ENCODE measurements at places on chromosomes 1 and 21.

- no peaks in the 10 kb centered on the region for H3K27me3 ChIP-seq
- H3K36me3 ChIP-seq = no peaks in the 10 kb centered on the region
These were observed 54.0 kb downstream of the AKT3 start for GRCh38 chr1:243796016-243796415.

DNA sequence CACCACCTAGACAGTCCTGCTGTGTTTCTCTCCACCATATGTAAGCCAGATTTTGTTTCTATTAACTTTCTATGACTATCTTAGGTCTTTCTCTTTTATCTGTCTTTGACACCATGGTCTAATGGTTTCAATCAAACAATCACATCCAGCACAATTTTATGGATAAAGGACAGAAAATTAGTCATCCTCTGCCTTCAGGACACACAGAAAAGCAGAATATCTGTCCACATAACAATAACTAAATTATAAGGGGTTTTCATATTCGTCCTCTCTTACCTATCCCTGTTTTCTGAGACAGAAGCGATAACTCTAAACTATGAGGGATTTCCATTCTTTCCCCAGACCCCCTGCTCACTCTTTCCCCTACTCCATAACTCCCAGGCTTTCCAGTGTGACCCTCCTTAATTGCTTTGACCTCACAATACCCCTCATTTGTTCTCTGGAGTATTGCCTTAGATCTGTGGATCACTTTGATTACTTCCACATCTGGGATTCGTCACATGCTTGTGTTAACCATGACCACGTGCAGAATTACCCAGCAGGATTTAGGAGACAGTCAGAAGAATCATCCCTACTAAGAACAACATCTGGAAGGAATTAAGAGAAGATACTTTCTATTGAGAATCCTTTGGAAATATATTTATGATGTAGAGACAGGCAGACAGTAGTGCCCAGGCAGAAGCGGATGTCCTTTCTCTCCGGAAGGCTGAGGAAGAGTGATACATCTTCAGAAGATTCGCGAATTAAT lies 108.2 kb upstream of the GREM2 start:
- no peak overlapping the region for H3K4me3 ChIP-seq
- H3K4me1 ChIP-seq = no peaks in the 10 kb centered on the region
- no peak overlapping the region for H3K27ac ChIP-seq
- H3K27me3 ChIP-seq = no peaks in the 10 kb centered on the region
- no peak for DNase-seq
- no peaks in the 10 kb centered on the region for H3K36me3 ChIP-seq

DNA sequence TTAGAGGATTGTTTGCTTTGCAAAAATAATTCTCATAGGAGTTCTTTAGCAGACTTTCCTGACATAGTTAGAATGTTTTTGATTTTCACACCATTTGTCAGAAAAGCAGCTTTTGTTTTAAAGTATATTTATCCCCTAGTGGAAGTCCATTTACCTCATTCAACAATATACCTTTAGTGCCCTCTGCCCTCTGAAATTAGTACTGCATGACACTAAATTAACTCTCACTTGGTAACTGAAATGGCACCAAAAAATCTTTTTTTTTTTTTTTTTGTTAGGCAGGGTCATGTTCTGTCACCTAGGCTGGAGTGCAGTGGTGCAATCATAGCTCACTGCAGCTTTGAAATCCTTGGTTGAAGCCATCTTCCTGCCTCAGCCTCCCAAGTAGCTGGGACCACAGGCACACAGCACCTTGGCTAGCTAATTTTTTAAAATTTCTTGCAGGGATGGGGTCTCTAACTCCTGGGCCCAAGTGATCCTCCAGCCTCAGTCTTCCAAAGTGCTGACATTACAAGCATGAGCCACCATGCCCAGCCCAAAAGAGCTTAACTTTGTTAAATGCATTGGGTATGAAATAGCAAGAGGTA lies 13.6 kb downstream of the LRRC42 start:
- H3K27ac ChIP-seq = no peak overlapping the region
- H3K4me3 ChIP-seq = no peak overlapping the region
- H3K36me3 ChIP-seq = peaks cover 39% of the 10 kb centered on the region
- H3K27me3 ChIP-seq = no peaks in the 10 kb centered on the region
- peak; percentile 70 for DNase-seq

GRCh38 chr1:204443260-204443619 lies 31.6 kb upstream of the PPP1R15B start:
- no peak overlapping the region for H3K4me3 ChIP-seq
- DNase-seq = no peak
- H3K4me1 ChIP-seq = peaks cover 8% of the 10 kb centered on the region
- no peaks in the 10 kb centered on the region for H3K27me3 ChIP-seq
- no peak overlapping the region for H3K27ac ChIP-seq
- H3K36me3 ChIP-seq = peaks cover 39% of the 10 kb centered on the region

GRCh38 chr1:62286786-62287224 lies 32.4 kb downstream of the KANK4 start:
- H3K4me1 ChIP-seq = no peaks in the 10 kb centered on the region
- peaks cover 4% of the 10 kb centered on the region for H3K27me3 ChIP-seq
- no peak overlapping the region for H3K27ac ChIP-seq

GRCh38 chr1:205273551-205273982 lies 45.8 kb downstream of the TMCC2 start:
- H3K36me3 ChIP-seq = no peaks in the 10 kb centered on the region
- peak overlapping the region; percentile 26 for H3K27ac ChIP-seq
- no peaks in the 10 kb centered on the region for H3K27me3 ChIP-seq
- peak overlapping the region; percentile 23 for H3K4me3 ChIP-seq
- H3K4me1 ChIP-seq = peaks cover 41% of the 10 kb centered on the region
- peak; percentile 74 for DNase-seq

DNA sequence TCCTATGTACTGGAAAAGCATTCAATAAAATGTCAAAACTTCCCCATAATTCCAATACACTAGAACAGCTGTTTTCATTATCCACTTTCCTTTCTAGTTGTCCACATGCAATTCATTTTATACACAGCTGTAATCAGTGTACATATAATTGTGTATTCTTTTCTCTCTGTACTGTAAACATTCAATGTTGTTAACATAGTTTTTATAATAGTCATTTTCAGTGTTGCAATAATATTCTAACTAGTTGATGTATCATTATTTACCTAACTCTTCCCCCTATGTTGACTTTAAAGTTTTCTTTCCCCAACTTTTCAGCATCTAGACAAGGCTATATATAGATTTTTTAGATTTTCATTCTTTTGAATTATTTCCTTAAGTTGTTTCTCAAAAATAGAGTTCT lies 44.4 kb downstream of the DIPK1A start:
- no peak for DNase-seq
- H3K27ac ChIP-seq = no peak overlapping the region
- peaks cover 10% of the 10 kb centered on the region for H3K36me3 ChIP-seq
- no peaks in the 10 kb centered on the region for H3K4me1 ChIP-seq
- no peak overlapping the region for H3K4me3 ChIP-seq
- no peaks in the 10 kb centered on the region for H3K27me3 ChIP-seq

DNA sequence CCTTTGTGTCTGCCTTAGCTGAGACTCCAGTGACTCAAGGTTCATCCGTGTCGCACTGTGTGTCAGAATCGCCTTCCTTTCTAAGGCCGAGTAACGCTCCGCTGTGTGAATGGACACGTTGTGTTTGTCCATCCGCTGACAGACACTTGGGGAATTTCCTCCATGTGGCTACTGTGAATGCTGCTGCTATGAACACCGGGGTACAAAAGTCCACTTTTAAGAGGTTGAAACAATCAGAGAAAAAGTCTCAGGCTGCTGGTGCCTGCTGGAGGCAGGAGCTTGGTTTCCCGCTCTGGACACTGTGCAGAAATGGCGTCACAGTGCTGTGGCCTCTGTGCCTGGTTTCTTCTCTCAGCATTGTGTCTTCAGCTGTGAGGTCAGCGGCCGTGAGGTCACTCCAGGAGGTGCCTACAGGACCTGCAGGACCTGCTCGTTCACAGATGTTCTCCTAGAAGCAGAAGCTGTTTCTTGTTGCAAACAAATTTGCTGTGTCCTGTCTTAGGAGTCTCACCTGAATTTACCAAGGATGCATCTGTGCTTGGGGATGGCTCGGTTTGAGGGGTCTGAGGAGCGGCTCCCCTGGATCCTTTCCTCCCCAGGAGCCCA lies 34.2 kb downstream of the KRTAP10-1 start:
- no peaks in the 10 kb centered on the region for H3K36me3 ChIP-seq
- H3K27me3 ChIP-seq = no peaks in the 10 kb centered on the region
- no peak for DNase-seq
- no peak overlapping the region for H3K27ac ChIP-seq
